ENCODE measurements at places on chromosomes 3 and 15.

- DNase-seq, result no peak
These were observed 183.6 kb downstream of the EPHB1 start for GRCh38 chr3:134978658-134979057.

DNA sequence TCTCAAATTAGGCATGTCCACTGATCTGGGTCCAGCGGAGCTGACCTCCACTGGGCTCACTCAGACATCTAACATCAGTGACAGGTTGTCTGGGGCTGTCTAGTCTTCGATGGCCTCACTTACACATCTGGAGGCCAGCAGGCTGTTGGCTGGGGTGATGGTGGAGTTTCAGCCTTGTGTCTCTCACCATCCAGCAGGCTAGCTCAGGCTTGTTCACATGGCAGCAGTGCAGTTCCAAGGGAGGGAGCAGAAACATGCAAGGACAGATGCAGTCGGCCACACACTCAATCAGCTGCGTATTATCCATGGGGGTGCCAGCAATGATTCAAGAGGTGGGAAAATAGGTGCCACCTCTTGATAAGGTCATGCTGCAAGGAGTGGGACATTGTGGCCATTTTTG, 292.5 kb downstream of the SHQ1 start:
- no peak for DNase-seq

DNA sequence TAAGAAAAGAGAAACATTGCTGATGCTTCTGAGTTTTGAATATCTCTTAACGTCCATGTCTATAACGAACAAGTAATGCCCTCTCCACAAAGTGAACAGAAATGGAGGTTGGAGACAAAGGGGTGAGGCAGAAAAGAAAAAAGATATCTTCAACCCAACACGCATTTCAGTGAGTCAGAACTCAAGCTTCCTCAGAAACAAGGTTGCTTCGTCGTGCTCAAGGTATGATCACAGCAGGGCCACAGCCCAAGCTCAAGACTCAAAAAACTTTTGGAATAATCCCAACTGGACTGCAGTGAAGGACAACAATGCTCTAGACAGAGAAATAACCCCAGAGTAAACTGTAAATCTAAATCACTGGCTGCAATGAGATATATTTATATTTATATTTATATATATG, 18.9 kb downstream of the WNT5A start:
- DNase-seq, result no peak

DNA sequence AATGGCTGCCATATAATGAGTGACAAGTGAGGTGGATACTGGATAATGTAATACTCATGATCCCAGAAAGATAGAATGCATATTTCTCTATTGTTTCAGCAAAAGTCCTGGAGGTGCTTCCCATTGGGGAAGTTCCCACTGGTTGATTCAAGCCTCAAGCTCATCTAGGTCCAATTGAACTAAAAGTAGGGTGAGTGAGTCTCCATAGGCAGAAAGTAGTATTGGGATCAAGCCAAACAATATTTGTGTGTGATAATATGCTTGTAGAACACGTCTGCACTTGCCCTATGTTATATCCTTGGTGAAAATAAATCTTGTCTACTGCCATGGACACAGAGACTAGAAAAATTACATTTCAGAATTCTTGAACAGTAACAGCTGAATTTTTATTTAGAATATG, 14.8 kb upstream of the ZBTB20 start:
- no peak for DNase-seq

DNA sequence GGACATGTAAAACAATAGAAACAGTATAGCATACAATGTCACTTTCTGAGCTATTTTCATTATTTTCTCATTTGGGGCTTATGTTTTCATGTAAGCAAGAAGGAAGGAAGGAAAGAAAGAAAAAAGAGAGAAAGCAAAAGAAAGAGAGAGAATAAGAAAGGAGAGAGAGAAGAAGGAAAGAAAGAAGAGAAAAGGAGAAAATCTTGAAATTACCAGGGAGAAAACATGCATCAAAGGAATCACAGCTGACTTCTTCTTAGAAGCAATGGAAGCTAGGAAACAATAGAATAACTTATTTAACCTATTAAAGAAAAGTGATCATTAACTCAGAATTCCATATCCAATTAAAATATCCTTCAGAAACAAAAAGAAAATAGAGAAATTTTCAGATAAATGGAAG, 471.5 kb downstream of the OCA2 start:
- DNase-seq, result no peak

DNA sequence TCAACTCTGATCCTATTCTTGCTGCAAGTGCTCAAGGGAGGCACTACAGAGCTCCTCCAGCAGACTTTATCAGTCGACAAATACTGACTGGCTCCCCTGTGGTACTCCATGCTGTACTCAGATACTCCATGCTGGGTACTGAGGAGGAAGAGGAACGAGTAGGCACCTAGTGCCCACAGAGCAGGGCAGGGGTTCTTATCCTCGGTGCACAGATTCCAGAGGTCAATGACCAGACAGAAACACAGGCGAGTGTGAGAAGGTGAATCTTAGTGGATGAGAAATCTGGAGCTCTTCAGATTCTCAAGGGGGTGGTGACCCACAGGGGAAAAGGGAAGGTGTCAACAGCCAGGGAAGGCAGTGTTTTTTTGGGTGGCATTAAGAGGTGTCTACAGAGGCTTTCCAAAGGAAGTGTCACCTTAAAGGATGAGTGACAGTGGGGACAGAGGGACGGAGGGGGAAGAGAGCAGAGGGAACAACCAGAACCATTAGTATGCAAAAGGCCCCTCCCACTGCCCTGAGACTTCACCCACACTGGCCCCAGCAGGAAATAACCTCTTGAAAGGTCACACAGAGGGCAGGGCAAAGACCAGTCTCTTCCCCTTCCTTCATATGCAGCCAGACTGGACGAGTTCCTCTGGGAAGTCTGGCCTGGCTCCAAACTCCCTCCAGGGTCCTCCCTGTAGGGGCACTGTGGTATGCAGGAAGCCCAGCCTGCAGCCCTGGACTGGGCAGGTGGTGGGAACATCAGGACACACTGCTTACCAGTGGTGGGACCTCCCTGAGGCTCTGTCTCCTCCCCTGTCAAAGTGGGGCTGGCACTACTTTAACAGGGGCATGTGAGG, 27.5 kb downstream of the CCDC12 start:
- no peak for DNase-seq

DNA sequence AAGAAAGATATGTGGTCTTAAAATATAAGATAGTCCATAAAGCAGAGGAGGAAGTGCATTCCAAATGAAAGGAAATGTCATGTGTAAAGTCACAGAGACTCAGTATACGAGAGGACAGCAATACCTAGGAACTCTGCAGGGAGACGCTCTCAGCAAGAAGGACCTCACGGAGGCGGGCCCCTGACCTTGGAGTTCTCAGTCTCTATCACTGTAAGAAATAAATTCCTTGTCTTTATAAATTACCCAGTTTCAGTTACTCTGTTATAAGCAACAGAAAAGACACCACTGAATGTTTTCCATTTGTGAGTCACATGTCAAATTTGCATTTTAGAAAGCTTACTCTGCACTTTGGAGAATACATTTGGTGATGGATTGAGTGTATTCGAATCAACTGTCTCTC, 140.6 kb downstream of the GBE1 start:
- DNase-seq, result no peak

- DNase-seq, result no peak
These were observed 5.2 kb downstream of the THSD4 start for GRCh38 chr15:71120428-71120944.
